ENCODE measurements at places on chromosomes 2 and 18. TPM values are rescaled to one million over a fixed set of nuclear protein-coding genes. Genes with fewer than 3 reads are reported as not detected.

SDC1 gene
- total RNA-seq: not detected

SPATA3 gene
- 1.3 TPM for total RNA-seq

HMSD gene
- total RNA-seq: 18.8 TPM

RUFY4 gene
- total RNA-seq: 1.6 TPM

MATN3 gene
- not detected for total RNA-seq

TCF7L1 gene
- total RNA-seq: 0.07 TPM

DES gene
- not detected for total RNA-seq

SAG gene
- 0.39 TPM for total RNA-seq

GDF7 gene
- 0.02 TPM for total RNA-seq

PDE11A gene
- 0.12 TPM for total RNA-seq

CXCR4 gene
- 75.4 TPM for total RNA-seq

RAB27B gene
- 0.53 TPM for total RNA-seq

RTP5 gene
- total RNA-seq: not detected

GPC1 gene
- 2.0 TPM for total RNA-seq

DARS1 gene
- total RNA-seq: 190 TPM

ALPG gene
- total RNA-seq: not detected

RAPGEF4 gene
- 0.50 TPM for total RNA-seq

UCN gene
- total RNA-seq: 1.4 TPM

NLRC4 gene
- 0.23 TPM for total RNA-seq

CD207 gene
- not detected for total RNA-seq

SKOR2 gene
- total RNA-seq: 0.21 TPM

POLR1A gene
- 45.5 TPM for total RNA-seq

ASPRV1 gene
- total RNA-seq: 0.73 TPM

PPP1R7 gene
- 129 TPM for total RNA-seq

TCF23 gene
- total RNA-seq: 0.02 TPM

AFG3L2 gene
- 38.0 TPM for total RNA-seq

HS6ST1 gene
- 13.8 TPM for total RNA-seq

IL18R1 gene
- total RNA-seq: 22.4 TPM

DDX18 gene
- total RNA-seq: 180 TPM

RGPD4 gene
- total RNA-seq: 0.14 TPM

ACMSD gene
- total RNA-seq: not detected

HOXD1 gene
- total RNA-seq: not detected

GALNT1 gene
- total RNA-seq: 22.5 TPM

CRYGC gene
- total RNA-seq: not detected

ID2 gene
- total RNA-seq: 213 TPM

HOXD10 gene
- not detected for total RNA-seq

UGT1A8 gene
- not detected for total RNA-seq

SPRED2 gene
- total RNA-seq: 6.7 TPM

PARD3B gene
- total RNA-seq: not detected

LYG2 gene
- total RNA-seq: not detected

EIF2AK3 gene
- 25.1 TPM for total RNA-seq

NDUFV2 gene
- total RNA-seq: 331 TPM

GAL3ST2 gene
- total RNA-seq: 0.94 TPM

NRP2 gene
- 1.5 TPM for total RNA-seq

MYO5B gene
- total RNA-seq: 0.18 TPM

SNRPD1 gene
- 163 TPM for total RNA-seq

FOXD4L1 gene
- total RNA-seq: 0.14 TPM

CD8B2 gene
- 0.09 TPM for total RNA-seq

ABCG8 gene
- total RNA-seq: not detected

RFX8 gene
- total RNA-seq: 0.30 TPM

CCDC74A gene
- total RNA-seq: 3.0 TPM

AQP12B gene
- not detected for total RNA-seq

DNAH7 gene
- total RNA-seq: not detected

B3GNT7 gene
- not detected for total RNA-seq

EML6 gene
- total RNA-seq: 0.16 TPM
